ENCODE measurements at places on chromosomes 3 and 15.

DNA sequence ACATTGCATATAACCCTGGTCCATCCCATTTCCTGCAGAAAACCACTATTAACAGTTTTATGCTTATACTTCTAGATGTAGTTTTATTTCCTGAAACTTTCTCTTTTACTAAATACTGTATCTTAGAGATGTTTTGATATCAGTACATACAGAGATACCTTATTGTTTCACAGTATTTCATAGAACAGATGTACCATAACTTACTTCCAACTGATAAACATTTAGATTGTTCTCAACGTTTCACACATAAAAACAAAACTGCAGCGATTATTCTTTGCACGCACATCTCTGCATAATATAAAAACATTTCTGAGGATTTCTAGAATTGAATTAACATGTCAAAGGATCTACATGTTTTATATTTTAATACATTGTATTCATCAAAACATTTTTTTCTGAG lies 2.6 kb downstream of the ZNF80 start:
- DNase-seq, result no peak

GRCh38 chr3:57852896-57853295 lies 96.8 kb downstream of the SLMAP start:
- no peak for DNase-seq

GRCh38 chr3:9398700-9399336 lies 1.4 kb downstream of the SETD5 start:
- no peak for DNase-seq

DNA sequence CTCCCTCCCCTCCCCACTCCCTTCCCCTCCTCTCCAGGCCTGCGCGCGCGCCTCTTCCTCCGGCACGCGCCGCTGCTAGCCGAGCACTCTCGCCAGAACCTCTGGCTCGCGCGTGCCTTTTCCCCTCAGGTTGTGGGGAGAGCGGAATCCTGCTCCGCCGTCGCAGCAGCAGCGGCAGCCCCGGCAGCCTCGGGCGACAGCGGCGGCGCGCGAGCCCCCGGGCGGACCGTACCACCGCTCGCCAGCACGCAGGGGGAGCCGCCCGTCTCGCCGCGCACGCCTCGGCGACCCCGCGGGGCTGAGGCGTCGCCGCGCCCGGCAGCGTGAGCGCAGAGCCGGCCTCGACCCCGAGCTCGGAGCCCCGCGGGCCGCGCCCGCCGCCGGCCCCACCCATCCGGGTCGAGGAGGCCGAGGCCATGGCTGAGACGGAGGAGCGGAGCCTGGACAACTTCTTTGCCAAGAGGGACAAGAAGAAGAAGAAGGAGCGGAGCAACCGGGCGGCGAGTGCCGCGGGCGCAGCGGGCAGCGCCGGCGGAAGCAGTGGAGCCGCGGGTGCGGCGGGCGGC lies at the start of gene CDV3:
TSS of gene CDV3 (plus strand) at position 58 of the 566 bp plus-strand sequence. CDS start at position 417, 359 bp downstream.
- no peak for DNase-seq

DNA sequence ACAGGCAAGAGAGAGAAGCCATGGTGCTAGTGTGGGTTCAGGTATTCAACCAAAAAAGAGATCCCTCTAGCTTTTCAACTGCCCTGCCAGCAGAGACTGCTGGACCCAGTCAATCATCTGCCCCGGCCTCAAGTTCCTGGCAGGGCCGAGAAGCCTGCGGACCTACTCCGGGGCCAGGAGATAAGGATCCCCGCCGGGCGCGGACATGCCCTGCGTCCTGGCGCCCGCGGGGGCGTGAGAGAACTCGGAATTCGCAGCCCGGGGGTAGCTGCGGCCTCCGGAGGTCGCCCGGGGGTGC lies 821 bp upstream of the MAGI1 start:
- no peak for DNase-seq

DNA sequence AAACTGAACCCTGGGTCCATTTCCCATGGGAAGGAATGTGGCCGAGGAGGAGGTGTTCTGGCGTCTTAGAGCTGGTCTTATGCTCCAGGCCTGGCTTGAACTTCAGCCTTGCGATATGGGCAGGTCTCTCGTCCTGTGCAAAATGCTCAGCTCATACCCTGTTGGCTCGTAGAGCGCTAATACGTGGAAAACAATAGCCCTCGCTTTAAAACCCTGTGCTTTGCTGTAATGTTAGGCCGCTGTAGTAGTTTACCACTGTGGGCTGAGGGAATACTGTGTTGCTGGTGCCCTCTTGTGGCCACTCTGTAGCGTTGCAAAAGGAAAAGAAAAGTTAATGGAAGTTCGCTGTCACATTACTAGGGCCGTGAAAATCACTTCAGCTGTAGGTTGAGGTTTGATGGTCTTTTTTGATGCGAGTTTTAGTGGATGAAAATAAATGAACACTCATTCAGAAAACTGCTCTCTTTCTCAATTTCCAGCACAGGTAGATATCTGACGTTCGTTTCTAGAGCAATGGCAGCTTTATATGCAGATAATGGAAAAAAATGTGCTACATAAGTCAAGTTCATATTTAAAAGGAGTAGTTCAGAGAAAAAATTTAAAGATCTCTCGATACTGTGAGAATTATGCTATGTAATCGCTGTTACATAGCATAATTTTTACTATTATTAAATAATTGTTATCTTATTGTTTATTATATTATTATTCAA lies 92.9 kb downstream of the MCTP2 start:
- no peak for DNase-seq

DNA sequence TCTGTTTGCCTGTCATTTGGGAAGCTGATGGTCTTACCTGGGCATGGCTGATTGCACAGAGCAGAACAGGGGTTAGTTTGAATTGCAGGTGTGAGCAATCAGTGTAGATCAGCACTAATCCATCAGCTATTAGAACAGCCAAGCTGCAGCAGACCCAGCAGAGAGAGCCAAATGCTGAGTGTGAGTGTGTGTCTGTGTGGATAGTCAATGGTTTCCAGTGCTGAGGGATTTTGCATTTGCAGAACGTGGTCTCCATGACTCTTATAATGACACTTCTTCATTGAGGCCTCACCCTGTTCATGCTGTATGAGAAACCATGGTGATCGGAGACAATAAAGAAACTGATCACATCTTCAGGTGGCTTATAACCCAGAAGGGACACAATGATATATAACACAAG lies 312.1 kb downstream of the SOX2 start:
- DNase-seq, result no peak

- DNase-seq, result peak; percentile 11
Measured at GRCh38 chr3:177679568-177680471, 482.5 kb upstream of the TBL1XR1 start.

GRCh38 chr15:75191235-75191634 lies 10.4 kb upstream of the C15orf39 start:
- DNase-seq, result no peak

GRCh38 chr15:74209997-74210671 lies 7.5 kb upstream of the STRA6 start:
- DNase-seq, result no peak

DNA sequence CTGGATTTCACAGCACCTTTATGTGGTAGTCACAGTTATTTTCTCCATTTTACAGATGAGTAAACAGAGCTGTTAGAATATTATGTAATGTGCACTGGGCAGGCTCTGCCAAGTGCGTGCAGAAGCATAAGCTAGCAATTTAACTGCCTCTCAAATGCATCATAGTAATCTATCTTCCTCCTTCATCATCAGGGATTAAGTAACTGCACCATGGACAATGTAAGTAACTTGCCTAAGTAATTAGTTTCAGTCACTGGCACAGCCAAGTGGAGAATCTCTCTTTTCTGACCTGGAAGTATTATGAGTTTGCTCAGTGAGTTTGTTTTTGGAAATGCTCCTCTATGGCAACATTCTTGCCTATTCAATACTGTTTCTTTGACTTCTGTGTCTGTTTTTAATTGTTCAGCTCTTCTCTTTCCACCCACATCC lies 260.5 kb downstream of the PTPRG start:
- no peak for DNase-seq

DNA sequence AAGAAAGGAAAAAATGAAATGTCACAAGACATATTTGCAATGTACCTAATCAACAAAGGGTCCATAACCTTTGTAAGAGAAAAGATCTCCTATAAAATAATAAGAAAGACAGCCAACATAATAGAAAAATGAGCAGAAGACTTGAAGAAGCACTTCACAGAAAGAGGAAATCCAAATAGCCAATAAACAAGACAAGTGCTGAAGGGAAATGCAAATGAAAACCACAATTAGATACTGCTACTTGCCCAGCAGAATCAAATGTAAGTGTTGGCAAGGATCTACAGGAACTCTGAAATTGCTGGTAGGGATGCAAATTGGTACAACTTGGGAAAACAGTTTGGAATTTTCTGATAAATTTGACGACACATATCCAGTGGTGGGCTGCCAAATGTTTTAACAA lies 15.1 kb upstream of the TOPAZ1 start:
- DNase-seq, result no peak

- DNase-seq, result no peak
Measured at GRCh38 chr3:175146258-175146657, 287.1 kb downstream of the NAALADL2 start.

DNA sequence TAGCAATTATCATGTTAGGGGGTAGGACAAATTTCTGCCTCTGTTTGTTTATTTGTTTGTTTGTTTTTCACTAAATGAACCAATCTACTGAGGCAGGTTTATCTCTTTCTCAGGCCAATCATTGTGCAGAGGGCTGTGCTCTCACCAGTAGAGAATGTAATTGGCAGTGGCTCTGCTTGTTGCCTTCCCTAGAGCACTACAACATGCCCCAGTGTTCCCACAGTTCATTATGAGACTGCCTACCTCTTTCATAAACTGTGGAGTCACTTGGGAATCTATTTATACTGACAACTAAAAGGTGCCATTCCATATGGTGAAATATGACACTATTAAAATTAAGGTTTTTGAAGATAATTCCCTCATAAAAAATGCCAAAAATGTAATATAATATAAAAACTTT lies 196.3 kb upstream of the ALCAM start:
- no peak for DNase-seq

DNA sequence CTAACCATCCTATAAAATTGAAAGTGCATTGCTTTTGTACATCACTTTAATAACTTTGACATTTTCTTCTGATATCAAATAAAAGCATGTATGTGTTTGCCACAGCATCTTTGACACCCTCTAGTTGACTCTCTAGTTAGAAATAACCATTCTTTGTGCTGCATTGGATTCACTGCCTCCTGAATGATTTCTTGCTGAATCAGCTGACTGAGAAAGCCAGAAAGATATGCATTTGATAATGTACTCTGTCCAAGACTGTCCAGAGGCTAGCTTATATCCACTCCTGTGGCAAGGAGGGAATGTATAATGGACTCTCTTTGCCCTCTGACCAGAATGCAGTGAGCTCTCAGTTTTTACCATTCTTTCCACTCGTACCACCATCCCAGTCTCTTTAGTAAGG lies 6.2 kb downstream of the RAB11A start:
- no peak for DNase-seq

DNA sequence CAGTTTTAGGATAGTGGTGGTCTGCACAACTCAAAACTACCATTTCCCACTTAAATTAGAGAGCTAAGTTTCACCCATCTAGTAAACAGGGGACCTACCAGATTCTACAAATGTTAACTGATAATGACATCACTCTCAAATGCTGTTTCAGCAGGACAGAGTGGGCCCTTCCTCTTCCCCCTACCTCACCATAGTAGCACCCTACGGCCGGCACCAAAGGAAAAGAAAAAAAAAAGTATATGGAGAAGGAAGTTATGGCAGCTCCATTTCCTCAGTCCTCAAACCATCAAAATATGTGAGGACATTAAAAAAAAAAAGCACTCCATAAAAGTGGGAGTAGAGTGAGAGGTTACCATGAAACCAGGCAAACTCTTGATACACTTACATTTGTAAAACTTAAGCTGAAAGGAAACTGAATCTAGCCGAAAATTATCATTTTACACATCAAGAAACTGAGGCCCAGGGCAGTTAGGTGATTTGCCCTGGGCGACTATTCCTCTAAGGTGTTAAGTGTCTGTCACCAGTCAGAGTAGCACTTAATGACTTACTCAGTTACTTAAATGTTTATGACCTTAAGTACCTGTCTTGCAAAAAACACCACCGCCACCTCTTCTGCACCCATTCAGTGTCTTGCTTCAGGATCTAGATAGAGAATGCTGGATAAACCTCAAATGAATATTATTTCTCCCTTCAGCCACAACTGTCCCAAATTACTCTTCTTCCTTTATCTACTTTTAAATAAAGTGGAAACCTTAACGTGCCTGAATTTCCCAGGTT lies 2.7 kb downstream of the MSL2 start:
- no peak for DNase-seq

Measured in stimulated activated CD8-positive, alpha-beta memory T cell treated with anti-CD3 and anti-CD28 coated beads, Interleukin-2, amount 100 ng/mL, for 48 hours (primary cell).